GM04503 (cell line): ENCODE measurements at places on chromosomes 13 and 19.

- DNase-seq = no peak
Measured at GRCh38 chr19:14072535-14073260, at the start of gene MISP3. TSS of gene MISP3 (plus strand) at chr19:14072786. CDS start at chr19:14073310, 524 bp downstream.

DNA sequence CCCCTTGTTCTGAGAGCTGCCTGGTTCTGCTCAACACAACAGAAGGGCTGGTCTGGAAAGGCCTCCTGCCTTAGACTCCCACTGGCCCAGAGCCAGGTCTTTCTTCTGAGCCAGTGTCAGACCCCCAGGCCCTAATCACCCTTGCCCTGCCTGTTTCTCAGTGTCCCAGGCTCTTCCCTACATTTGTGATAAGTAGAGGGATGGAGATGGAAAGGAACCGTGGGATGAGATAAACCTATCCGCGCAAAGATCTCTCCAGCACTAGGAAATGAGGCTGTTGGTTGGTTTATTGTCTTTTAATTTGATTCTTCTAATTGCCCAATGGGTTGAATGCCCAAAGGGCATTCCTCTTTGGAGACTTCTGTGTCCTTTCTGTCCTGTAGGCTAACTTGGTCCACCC, 470.0 kb downstream of the TSHZ3 start:
- no peak for DNase-seq

DNA sequence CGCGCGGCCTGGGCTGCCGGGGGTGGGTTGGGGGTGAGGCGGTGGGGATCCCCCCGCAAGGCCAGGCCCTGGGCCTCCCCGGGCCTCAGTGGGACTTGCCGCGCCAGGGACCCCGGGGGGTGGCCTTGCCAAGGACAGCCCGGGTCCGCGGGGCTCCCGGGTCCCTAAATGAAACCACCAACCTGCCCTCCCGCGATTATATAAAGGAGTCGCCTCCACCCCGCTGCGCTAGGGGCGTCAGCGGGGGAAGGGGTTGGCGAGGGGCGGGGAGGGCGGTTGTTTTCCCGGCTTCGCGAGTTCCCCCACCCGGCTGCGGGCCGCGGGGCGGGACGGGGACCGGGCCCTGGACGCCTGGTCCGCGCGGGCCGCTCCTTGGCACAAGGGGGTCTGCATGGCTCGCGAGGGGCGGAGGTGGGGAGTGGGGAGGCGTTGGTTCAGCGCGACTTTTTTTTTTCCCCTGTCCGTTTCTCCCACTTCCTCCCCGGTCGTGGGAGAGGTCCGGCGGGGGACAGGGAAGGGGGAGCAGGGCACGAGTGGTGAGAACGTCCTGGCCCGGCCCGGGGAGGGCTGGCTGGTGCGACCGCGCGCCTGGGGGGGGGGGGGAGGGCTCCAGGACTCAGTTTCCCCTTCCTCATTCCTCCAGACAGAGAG, 822 bp upstream of the ZBTB7A start:
- DNase-seq = no peak

DNA sequence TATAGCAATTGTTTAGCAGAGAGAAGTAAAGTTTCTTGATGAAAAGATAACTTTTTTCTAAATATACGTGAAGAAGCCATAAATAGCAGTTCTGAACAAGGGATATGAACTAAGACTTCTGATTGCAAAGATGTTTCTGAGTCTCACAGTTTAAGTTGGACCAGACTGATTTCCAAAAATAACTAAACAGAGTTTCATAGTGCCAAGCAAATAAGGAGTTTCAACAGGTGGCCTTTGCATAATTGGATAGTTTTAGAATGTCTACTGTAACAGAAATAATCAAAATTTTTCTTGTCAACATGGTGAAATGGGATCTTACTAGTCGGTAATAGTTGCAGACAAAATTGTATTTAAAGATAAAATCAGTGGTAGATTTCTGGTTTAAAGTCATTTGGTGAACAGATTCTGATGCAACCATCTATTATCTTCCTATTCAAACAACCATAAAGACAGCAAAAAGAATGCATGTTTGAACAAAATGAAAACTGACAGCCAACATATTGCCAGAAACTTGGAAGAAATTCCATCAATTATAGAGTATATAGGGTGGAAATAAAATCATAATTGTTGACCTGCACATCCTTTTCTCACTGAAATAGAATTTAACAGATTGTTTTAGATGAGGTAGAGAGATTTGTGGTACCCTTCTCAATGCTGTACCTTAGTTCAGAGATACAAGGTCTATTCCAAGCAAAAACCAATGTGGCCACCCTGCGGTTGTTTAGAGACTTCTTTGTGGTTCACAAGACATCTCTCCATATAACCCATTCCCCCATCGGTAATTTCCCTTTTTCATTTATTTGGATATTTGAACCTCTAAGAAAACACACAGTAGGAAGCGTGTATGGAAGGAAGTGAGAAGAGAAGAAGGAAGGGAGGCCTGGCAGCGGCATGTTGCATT, 275.3 kb downstream of the COG6 start:
- no peak for DNase-seq

- no peak for DNase-seq
Measured at GRCh38 chr19:14056741-14057356, 5.0 kb downstream of the PALM3 start.

GRCh38 chr13:95955255-95955654, 97.9 kb downstream of the UGGT2 start:
- DNase-seq = no peak

- DNase-seq = no peak
Measured at GRCh38 chr19:34519602-34520001, 38.0 kb downstream of the WTIP start.

GRCh38 chr13:46405457-46405856, 18.4 kb upstream of the RUBCNL start:
- DNase-seq = no peak

DNA sequence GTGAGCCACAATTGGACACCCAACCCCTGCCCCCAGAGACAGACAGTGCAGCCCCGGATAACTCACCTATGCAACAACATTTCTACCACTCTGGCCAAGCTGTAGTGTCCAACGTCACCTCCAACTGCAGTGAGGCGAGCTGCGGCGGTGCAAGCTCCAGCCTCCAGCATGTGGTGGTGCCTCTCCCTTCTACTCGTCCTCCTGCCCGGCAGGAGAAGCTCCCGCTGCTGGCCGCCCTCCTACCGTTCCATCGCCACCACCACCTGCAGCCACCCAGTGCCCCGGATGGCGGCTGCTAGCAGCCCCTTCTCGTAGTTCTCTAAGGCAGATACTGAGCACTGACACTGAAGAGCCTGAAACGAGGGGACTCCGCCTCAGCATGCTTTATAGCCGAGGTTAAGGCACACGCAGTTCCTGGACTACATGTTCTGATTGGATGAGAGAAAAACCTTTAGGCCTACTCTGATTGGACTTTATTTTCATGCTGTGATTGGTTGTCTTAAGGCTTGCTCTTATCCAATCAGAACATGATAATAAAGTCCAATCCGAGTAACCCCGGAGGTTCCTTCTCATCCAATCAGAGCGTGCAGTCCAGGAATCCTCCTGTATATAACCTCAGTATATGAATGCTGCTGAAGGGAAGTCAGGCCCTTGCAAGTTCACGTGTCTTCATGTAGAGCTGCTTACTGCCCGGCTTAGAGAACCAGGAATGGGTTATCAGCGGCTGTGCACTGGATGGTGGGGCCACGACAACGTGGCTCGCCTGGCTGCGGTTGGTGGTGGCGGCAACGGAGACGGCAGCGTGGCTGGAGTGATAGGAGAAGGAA, 63.5 kb downstream of the TUBA3C start:
- no peak for DNase-seq

DNA sequence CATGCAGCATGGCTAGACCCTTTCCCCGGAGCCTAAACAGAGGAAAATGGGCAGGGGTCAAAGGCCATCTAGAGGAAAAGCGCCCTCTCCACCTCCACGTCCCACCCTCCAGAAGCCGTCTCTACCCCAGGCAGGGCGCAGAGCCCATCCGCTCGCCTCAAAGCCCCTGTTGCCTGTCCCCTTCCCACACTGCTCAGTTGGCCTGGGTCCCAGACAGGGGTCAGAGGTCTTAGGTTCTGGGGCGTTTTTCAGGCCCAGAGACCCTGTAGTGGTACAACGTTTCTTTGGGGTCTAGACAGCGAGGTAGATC, 285 bp downstream of the TMEM143 start:
- DNase-seq = no peak

- DNase-seq = no peak
Measured at GRCh38 chr13:29195456-29195855, 375.3 kb downstream of the MTUS2 start.

DNA sequence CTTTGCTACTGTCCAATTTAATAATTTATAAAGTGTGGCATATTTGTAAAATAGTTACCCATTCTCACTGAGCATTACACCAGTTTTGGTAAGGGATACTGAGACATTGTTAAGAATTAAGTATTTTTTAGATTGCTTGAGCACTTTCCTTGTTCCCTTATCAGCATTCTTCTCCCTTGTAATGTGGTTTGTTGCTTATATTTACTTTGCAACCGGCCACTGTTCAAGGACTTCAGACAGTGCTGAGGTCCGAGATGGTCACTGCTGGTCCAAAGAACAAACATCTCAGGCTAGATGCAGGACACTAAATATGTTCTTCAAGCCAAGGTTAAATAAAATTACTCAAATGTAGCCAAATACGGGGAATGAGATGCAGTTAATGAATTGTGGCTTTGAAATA, 161.4 kb downstream of the TM9SF2 start:
- no peak for DNase-seq

DNA sequence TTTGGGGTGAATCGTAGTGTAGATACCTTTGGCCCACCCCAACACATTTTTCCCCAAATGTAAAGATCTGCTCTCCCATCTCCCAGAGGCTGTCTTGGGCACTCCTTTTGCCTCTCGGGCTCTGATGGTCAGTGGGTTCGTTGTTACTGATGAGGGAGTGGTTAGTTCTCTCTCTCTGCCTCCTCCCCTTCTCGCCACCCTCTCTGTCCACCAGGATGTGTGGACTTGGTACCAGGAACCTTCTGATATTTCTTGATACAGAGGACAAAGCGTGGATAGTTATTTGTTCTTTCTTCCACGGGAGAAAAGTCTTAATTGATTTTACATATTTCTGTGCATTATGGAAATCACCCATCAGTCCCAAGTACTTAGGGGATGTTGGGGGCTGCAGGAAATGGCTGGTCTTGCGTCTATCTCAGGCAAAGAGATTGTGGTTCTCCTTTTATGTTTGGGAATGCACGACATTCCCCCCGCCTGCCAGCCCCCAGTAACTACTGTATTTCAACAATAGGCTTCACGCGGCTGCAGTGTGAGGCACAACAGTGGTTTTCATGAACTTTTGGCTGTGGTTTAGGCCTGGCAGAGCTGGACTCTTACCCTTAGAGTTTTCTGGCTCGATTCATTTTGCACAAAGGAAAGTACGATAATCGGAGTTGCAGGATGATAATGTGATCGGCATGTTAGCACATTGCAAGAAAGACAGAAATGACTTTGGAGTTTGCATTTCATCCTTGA, 79.0 kb upstream of the ZNF536 start:
- DNase-seq = no peak

- no peak for DNase-seq
Measured at GRCh38 chr19:9962623-9963290, 26.4 kb upstream of the OLFM2 start.

DNA sequence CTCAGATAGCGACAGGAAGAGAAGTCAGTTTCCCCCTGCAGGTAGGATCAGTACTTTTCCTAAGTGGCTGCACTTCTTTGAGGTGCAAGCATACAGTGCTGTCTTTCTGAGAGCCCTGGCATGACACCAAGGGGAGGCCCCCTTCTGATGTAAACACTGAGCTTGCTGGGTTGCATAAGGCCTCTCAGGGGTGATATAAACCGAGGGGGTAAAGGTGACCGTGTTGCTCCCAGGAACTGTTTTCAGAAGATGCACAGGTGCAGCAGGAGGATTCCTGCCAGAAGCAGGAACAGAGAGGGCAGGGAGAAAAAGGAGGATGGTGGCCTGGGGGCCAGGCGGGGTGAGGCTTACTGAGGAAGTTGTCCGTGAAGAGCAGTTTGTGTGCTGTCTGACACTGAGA, 74.0 kb upstream of the ZNF30 start:
- no peak for DNase-seq

- peak; percentile 57 for DNase-seq
Measured at GRCh38 chr19:9674663-9675357, at the start of gene ZNF562. TSS of gene ZNF562 (minus strand) at chr19:9675100. CDS start at chr19:9660744, 14,356 bp downstream.

DNA sequence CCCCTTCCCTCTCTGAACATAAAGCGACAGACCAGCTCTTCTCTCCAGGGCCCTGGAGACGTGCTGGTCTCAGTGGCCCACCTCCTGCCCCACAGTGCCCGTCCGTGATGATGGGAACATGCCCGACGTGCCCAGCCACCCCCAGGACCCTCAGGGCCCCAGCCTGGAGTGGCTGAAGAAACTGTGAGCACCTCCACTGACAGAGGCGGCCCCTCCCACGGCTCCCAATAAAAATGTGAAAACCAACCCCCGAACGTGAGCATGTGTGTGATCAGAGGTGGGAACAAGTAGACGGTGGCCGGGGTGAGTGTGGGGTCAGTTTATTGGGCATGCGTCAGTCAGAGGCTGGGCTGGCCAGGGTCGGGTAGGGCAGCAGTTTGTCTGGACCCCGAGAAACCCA, 4.1 kb downstream of the NDUFA3 start:
- DNase-seq = no peak

- no peak for DNase-seq
Measured at GRCh38 chr13:85287528-85287927, 511.7 kb downstream of the SLITRK6 start.

DNA sequence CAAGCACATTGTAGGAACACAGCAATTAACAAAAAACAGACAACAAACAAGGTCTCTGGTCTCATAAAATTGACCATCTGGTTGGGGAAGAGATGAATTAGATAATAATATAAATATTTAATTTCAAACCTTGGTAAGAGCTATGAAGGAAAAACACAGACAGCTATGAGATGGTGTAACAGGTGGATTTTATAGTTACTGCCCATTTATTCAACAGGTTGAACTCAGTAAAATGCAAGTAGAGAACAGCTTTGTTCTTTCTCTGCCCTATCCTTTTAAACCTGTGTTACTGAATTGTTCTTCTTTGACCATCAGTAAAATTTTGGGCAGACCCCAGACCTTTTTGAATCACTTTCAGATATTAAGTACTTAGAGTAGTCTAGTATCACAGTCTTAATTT, 77.6 kb upstream of the FAM216B start:
- no peak for DNase-seq

- DNase-seq = no peak
Measured at GRCh38 chr13:43153436-43154090, 130.2 kb downstream of the DNAJC15 start.

- DNase-seq = no peak
Measured at GRCh38 chr19:30227661-30228112, 144.5 kb upstream of the ZNF536 start.

DNA sequence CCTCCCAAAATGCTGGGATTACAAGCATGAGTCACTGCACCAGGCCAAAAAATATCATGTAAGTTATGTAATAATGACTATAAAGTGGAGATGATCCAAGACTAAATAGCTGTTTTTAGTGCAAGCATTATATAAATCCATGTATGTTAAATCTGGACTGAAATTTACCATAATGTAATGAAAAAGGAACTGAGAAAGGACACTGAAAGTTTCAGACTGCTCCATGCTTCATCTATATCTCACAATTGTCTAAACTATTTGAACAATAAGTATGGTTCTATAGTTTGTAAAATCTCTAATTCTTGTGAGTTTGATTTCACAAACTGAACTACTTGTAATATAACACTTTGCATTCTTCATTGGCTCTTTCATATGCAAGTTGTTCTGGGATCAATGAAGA, 2299.5 kb downstream of the PCDH9 start:
- no peak for DNase-seq
